ENCODE measurements at places on chromosomes 7 and 10.

- DNase-seq = peak; percentile 92
Observed at GRCh38 chr7:105932835-105933477, 30.1 kb upstream of the CDHR3 start.

- no peak for DNase-seq
Observed at GRCh38 chr7:155124706-155125105, 54.6 kb downstream of the HTR5A start.

DNA sequence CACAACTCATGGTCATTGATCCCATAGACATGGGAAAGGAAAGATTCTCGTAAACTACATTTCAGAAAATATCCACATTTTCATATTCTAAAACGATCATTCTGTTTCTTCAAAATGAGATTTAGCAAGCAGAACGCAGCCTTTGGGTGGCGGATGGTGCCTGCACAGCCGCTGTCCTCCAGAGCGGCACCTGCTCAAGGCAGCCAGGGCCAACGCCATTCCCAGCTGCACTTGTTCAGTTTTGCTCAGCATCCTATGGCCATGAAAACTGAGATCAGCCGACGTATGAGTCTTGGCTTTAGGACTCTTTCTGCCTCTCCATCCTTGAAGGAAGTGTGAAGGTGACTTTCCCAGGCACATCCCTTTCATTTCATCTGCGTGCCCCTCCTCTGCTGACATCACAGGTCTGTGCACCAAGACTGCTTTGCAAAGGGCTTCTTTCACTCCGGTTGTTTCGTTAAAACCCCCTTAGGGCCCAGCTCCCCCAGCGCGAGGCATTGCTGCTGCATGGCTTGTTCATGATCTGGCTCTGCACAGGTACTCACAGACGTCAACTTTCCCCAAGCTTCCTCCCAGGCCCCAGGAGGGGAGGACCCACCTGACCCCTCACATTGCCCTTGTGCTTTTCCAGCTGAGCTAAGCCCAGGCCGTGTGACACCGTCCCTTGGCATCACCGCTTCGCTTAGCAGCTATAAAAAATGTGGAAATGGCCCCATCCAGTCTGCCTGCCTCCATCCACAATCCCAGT is 37.2 kb downstream of the TCERG1L start:
- no peak for DNase-seq

DNA sequence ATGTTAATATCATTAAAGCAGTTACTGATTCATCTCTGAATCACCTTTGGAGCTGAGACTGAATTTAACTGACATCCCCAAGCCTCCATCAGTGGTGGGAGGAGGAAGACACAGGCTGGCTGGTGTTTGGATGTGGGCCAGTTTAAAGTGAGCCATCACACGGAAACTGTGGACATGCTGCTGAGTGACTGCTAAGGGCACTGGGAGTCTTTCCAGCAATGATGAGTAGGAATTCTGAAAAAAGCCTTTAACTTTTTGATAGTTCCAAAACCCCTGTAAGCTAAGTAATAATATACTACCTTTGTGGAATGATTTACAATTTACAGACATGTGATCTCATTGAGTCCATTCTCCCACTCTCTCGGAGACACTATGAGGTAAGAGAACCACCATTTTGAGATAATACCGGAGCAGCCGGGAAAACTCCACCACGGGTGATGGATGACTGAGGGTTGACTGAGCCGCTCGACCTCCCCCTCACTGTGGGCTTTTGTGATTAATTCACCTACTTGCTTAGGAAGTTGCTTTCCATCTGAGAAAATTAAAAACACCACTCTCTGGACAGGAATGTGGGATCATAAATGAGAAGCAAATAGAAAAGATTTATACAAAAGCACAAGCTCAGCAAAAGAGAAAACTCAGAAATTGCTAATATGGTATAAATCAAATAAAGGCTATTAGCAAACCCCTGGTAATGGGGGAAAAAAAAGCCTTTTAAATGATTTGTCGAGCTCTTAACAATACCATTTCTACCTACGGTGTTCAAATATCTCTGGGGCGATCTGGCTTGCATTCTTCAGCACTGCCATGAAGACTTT is 194.8 kb downstream of the FANK1 start:
- DNase-seq = peak; percentile 97

- no peak for DNase-seq
Observed at GRCh38 chr7:138667535-138668228, 33.5 kb downstream of the SVOPL start.

DNA sequence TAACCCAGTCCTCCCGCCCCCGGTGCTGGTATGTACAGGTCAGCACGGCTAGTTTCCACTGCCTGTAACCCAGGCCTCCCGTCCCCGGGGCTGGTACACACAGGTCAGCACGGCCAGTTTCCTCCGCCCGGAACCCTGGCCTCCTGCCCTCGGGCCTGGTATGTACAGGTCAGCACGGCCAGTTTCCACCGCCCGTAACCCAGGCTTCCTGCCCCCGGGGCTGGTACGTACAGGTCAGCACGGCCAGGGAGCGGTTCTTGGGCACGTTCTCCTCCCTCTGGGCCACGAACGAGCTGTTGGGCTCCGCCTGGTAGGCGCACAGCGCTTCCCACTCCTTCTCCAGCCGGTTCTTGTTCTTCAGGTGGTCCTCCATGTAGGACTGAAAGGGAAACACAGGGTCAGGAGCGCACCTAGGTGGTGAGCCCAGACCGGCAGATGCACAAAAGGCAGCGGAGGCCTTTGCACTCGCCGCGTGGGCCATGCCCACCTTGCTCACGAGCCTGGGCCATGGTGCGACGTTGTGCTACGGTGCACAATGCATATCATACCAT is 284.4 kb downstream of the DNAJB6 start:
- DNase-seq = no peak

GRCh38 chr7:157775021-157775559 is 438.3 kb downstream of the DNAJB6 start:
- no peak for DNase-seq

All from GM23248 (cell line).